Activated T-cell treated with anti-CD3 and anti-CD28 coated beads, Interleukin-2, amount 50 U/mL, for 72 hours (primary cell): ENCODE measurements at places on chromosomes 11 and 22. TPM values are rescaled to one million over a fixed set of nuclear protein-coding genes. Genes with fewer than 3 reads are reported as not detected.

GRCh38 chr11:6360183-6360582 is 30.1 kb upstream of the SMPD1 start:
- DNase-seq, result no peak

- DNase-seq, result no peak
These were observed 69.1 kb upstream of the NTM start for GRCh38 chr11:131301306-131301705.

DNA sequence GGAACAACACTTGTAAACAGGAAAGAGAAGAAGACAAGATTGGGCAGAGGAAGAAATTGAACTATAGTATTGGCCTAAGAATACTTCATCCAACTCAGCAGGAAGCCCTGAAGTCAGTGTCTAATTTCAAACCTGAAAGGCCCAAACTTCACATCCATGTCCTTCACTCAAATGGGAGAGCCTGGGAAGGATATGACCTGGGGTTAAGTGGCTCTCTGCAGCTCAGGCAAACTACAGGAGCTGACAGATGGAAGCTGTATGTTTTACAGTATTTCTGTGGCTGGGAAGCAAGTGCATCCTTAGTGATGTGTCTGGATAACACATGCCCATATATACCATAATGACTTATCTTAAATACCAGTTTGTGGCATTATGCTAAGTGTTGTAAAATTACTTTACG is 196.2 kb downstream of the SOX6 start:
- DNase-seq, result no peak

DNA sequence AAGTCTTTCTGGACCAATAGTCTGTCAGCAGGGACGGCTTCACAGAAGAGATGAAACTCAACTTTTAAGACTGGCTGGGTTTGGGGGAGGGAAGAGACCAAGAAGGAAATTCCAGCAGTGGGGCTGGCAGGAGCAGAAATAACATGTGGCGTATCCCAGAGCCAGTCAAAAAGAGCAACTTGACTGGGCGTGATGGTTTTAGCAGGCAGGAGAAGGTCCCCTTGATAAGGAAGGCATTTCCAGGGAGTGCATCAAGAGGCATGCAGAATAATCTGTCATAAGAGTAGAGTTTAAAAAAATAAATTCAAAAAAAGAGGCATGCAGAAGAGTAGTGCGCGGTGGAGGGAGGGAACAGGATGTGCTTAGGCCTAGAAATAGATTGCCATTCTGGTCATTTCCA is 52.5 kb downstream of the C22orf31 start:
- DNase-seq, result no peak

THYN1 gene
- 89.0 TPM for total RNA-seq

DNA sequence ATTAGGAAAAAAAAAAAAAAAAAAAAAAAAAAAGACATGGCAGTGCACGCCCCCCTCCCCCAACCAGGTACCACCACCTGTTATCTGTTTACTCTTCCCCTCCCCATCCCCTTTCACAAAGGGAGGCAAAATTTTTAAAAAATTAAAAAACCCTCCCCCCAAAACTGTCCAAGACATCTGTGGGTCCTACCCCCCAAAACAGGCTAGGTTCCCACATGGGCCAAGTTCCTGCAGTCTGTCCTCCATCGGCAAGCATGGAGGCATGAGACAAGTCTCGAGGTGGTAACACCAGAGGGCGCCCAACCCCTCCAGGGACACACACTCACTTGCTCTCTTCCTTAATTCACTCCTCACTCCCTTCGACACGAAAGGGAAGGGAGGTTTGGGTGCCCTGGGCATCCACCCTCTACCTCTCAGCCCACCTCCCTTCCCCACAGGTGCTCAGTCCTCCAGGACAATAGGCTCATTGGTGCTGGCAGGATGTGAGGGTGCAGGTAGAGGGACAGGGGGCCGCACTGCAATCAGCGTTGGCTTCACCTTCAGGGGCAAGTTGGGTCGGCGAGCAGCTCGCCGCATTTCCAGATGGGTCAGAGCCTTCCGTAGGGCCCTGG is 2.2 kb upstream of the TUT1 start:
- peak; percentile 78 for DNase-seq

- DNase-seq, result no peak
These were observed 6.1 kb downstream of the CXCR5 start for GRCh38 chr11:118889797-118890196.

- no peak for DNase-seq
These were observed 44.4 kb upstream of the CLDN5 start for GRCh38 chr22:19568337-19569275.

DNA sequence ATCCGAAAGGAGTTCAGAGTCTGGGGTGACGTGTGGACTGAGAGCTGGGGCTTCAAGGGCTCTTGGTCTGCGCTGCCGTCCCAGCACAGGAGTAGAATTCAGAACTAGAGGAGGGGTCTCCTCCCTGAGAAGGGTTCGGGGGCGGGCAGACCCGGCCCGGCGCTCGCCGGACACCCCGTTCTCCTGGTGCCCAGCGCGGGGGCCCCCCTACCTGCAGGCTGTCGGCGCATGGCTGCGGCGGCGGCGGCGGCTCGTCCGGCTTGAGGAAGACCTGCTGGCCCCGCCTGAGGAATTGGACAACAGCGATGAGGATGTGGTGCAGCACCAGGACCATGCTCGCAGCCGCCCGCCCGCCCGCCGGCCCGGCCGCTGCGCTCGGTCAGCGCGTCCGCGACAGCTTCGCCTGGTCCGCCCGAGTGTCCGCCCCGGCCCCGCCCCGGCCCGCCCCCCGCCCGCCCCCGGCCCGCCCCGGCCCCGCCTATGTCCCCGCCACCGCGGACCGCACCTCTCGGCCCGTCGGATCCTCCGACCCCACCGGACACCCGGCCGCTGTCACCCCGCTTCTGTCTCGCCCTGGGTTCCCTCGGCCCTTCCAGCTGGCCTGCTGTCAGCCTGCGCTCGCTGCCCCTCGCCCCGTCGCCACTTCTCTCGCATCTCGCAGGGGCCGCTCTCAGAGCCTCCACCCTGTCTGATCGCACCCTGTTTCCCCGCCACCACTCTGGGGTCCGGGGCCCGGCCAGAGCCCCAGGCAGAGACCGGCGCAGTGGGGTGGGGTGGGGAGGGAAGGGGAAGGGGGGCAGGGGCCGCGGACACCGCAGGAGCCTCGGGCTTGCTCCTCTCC is 32.0 kb downstream of the PDE2A start:
- peak; percentile 33 for DNase-seq

GGT5 gene
- not detected for total RNA-seq

GRCh38 chr11:7673724-7674434 is 579 bp upstream of the CYB5R2 start:
- peak; percentile 34 for DNase-seq

- no peak for DNase-seq
These were observed 42.7 kb upstream of the CYP2D6 start for GRCh38 chr22:42173183-42173926.

LRRC4C gene
- total RNA-seq, result not detected

GRCh38 chr11:70470127-70470526 is 71.8 kb downstream of the CTTN start:
- no peak for DNase-seq

- no peak for DNase-seq
These were observed 60.4 kb upstream of the THY1 start for GRCh38 chr11:119483341-119483880.

PGM2L1 gene
- total RNA-seq, result 12.1 TPM

SCO2 gene
- 8.3 TPM for total RNA-seq
